ENCODE measurements at places on chromosomes 16 and 17.
A peak's percentile ranks its signal among the peaks of the same experiment; 100 is the strongest.

DNA sequence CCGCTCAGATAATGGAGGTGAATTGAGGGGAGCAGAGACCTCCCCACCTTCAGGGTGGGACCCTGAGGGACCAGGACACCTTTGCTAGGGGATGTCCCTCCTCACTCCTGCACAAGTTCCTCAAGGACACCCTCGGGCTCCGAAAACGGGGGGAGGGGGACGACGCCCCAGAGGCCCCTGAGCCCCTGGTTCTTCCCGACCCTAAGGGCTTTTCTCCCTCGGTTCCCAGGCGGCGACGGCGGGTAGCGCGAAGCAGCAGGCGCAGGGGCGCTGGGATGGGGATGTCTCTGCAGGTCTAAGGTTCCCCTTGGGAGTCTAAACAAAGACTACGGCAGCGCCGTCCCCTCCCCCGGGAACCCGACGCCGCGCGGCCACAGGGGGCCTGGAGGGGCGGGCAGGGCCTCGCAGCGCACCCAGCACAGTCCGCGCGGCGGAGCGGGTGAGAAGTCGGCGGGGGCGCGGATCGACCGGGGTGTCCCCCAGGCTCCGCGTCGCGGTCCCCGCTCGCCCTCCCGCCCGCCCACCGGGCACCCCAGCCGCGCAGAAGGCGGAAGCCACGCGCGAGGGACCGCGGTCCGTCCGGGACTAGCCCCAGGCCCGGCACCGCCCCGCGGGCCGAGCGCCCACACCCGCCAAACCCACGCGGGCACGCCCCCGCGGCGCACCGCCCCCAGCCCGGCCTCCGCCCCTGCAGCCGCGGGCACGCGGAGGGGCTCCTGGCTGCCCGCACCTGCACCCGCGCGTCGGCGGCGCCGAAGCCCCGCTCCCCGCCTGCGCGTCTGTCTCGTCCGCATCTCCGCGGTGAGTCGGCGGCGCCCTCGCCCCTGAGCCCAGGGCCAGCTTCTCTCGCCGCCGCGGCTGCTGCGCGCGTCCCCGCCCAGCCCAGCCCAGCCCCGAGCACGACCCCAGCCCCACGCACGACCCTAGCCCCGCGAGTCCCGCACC, 36.7 kb upstream of the NDRG4 start:
- DNase-seq, result no peak

DNA sequence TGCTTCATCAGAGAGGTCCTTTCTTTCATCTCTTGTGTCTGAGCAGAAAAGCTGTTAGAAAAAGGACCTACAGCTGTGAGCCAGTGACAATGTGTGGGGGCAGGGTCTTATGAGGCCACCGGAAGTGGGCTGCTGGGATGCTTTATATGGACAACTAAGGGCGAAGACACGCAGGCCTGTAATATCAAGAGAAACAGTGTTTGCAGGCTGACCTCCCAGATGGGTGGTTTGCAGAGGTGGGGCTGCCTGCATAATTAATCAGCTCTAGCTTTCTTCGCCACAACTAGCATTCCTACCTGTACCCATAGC, 30.4 kb upstream of the SALL1 start:
- no peak for DNase-seq

DNA sequence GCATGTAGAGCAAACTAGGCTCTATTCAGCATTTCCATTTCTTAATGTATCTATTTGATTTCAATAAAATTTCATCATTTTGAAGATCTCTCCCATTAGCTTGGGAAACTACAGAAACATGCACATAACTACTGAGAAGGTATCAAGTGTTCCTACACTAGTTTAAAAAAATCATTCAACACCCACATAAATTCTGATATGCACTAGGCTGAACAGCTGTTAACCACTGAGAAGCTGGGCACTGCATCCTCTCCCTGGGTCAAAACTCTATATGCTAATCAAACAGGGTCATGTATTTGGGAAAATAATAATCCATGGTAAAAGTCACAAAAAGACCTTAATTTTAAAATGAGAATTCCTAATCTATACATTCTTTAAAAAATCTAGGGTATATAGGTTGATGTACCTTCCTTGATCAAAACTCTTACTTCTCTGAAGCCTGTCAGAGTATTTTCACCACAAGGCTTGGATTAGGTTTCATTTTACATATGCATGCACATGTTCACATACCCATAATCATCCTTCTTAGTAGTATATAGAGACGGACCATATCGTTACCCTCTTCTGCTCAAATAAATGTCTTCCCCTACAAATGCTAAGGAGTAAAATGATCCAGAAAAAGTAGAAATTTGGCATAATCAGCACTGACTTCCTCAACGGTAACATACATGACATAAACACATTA, 57.2 kb downstream of the KANSL1 start:
- DNase-seq, result no peak

DNA sequence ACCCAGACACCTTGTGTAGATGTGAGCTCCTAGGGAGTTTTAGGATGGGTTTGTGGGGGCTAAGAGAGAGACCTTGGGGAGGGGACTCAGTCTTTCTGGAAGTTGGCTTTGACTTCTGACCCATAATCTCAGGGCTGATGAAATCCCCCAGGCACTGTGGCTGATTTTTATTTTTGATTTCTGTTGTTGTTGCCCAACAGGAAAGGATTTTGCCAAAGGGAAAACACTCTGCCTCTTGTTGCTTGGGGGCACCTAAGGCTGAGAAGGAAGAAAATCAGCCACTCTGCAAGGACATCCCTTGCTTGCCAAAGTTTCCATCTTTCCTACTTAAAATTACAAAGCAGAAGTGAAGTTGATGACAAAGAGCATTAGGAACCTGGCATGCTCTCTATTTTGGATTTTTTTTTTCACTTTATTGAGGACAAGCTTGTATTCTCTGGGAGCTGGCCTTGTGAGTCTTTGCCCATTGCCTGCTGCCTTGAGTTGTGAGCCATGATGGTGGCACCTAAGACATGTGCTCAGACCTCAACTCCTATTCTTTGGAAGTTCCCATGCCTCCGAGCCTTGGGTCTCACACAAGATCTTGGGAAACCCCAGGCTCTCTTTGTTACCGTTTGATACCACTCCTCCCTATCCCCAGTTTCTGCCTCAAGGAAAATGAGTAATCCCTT, 3.2 kb upstream of the C1QTNF1 start:
- no peak for DNase-seq

- no peak for DNase-seq
Observed at GRCh38 chr17:6488008-6488539, 43.8 kb downstream of the PIMREG start.

DNA sequence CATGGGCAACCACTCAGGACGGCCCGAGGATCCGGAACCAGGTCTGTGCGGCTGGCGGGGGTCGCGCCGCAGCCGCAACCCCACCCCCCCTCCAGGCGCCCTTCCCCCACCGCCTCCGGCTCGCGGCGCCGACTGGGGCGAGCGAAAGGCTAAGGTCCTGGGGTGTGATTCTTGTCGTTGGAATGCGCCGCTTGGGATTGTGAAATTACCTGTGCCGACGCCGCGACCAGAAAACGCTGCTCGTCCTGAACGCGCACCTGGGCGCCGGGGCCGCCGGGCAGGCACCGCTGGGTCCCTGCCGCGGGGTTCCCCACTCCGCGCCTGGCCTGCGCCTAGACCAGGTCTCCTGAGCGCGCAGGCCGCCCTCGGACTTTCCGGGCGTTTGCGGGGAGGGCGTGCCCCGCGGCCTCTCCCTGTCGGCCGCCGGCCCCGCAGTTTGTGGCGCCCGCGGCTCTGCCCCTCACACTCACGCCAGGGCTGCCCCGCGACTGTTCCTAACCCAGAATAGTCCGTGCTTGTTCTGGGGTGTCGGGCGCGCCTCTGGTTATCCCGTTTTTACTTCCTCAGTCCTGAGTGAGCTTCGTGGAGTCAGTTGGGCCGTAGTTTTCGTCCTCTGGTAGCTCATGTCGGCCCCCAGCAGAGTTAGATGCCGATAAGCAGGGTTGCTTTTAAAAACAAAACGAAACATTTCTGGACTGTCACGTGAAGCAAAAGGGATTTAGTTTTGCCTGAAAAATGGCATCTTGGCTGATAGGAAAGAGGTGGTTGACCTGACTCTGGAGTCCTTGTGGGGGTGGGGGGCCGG, 147.2 kb downstream of the SPECC1 start:
- DNase-seq, result no peak

DNA sequence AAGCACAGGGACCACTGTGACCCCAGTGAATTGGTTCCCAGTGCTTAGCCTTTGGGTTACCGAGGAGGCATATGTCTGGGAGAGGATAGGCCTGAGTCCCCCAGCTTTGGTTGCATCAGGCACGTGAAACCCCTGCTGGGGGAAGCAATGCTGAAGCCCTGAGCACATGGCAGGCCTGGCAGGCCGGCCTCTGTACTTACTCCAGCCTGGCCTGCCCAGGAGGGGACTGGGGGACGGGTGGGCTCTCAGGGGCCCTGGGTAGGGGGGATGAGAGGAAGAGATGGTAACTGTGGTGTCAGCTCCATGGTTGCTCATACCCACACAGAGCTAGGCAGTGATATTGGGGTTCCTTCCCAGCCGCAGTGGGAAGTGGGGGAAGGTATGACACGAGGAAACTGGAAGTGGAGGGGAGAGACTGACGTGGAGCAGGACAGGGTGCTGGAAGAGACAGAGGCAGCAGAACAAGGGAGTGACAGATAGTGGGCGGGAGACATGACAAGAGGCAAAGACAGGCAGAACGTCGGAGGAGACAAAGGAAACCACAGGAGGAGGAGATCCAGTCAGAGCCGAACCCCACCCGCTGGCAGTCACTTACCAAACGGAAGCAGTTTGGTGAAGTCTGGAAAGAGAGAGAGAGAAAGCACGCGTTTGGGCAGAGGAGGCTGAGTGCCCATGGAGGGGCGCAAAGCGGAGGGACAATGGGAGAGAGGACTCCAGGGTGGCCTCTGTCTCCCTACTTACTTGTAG, 9.1 kb downstream of the TMEM208 start:
- peak; percentile 70 for DNase-seq

DNA sequence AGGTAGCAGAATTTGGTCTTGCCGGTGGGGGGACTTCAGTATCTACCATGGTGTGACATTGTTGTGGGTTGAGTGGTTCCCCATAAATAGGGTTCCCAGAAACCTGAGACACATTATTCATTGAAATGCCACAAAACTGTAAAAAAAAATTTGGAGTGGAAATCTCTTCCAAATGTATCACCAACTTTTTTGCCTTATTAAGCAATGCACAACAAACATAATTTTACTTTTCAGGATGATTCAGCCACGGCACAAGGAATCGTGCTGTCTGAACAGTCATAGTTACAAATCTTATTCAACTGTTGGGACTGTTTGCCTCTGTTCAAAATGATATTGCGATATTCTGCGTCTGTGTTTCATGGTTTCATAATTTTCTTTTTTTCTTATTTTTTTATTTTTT, 181.2 kb downstream of the NTN1 start:
- DNase-seq, result no peak

GRCh38 chr17:80852476-80853015, 139.1 kb upstream of the CHMP6 start:
- no peak for DNase-seq

DNA sequence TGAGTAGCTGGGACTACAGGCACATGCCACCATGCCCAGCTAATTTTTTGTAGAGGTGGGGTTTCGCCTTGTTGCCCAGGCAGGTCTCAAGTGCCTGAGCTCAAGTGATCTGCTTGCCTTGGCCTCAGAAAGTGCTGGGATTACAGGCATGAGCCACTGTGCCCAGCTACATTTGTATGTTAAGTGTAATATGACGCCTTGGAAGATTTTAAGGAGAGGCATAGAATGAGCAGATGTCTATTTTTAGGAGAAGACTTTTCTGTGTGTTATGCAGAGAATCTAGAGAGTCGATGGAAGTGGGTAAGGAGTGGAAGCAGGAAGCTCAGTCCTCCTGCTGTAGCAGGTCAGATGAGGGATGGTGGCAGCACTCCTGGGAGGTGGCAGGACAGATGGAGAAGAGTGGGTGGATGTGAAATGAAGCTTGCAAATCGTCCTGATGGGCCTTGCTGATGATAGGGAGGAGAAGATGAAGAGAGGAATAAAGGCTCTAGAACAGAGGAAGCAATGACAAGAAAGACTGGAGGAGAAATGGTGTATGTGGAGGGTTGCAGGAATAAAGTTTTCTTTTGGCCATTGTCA, 125.3 kb downstream of the SHISA6 start:
- no peak for DNase-seq

All from CD4-positive, alpha-beta T cell treated with Interleukin-15 for 4 hours (primary cell).